ENCODE measurements at places on chromosomes 12 and 14. TPM values are rescaled to one million over a fixed set of nuclear protein-coding genes. Genes with fewer than 3 reads are reported as not detected.

GRCh38 chr12:53829130-53829819, 77.5 kb upstream of the CISTR start:
- no peak for DNase-seq

DNA sequence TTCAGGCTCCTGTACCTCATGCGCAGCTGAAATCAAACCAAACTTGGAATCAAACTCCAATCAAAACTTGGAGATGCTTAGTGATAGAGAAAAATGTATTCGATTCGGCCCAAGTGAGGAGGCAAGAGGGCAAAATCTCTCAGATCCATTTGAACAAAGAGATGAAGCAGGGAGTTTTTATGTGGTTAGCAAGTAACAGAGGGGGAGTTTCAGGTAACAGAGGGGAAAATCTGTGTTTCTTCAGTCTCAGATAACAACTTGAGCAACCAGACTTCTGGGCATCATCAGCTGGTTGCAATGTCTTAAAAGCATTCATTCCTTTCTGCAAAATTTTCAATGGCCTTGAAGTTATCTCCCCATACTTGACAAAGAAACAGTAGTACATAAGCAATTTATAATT, 245.1 kb upstream of the AVPR1A start:
- no peak for DNase-seq

MIPOL1 gene
- total RNA-seq = 14.5 TPM

- DNase-seq = no peak
Observed at GRCh38 chr12:54977155-54977554, 7.4 kb downstream of the TESPA1 start.

ATG2B gene
- total RNA-seq = 15.6 TPM

TCP11L2 gene
- 12.3 TPM for total RNA-seq

DNA sequence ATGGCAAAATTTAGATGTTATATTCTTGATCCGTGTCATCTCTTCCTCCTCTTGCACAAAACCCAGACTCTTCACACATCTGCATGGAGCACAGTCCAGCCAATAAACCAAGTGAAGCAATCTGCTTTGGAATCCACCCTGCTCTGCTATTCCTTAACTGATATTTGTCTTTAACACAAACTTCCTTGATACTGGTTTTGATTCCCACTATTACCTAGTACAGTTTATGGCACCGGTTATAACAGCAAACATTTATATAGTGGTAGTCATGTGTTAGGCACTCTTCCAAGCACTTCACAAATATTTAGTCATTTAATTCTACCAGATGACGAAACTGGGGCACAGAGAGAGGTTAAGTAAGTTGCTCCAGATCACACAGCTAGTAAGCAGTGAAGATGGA, 12.5 kb downstream of the STYK1 start:
- no peak for DNase-seq

All from type B pancreatic cell (in vitro differentiated cells).